ENCODE measurements at places on chromosomes 11 and 22.

DNA sequence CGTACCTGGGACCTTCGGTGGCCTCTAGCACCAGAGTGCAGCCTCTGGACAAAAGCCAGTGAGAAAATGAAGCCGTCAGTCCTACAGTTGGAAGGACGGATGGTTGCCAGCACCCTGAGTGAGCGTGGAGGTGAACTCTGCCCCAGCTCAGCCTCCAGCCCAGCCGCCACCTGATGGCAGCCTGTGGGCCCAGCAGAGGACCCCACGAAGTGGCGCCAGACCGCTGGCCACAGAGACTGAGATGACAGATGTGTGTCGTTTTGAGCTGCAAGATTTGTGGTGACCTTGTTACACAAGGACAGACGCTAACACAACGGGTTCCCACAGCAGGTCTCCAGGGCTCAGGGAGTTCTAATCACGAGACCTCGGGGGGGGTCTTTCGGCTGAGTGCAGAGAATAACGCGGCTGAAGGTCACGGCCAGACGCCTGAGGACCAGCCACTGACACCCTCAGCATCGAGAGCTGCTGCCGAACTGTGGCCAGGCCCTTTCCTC, 75.0 kb downstream of the BRD1 start:
- DNase-seq = no peak

- no peak for DNase-seq
Observed at GRCh38 chr11:117134431-117134830, 9.7 kb upstream of the PAFAH1B2 start.

- DNase-seq = no peak
Observed at GRCh38 chr11:45204761-45205160, 58.3 kb downstream of the PRDM11 start.

GRCh38 chr11:61367406-61367805, 5.2 kb downstream of the TMEM138 start:
- DNase-seq = no peak

- DNase-seq = no peak
Observed at GRCh38 chr11:41284354-41284753, 175.1 kb downstream of the LRRC4C start.

- DNase-seq = no peak
Observed at GRCh38 chr11:127023991-127024390, 23.4 kb upstream of the KIRREL3 start.

DNA sequence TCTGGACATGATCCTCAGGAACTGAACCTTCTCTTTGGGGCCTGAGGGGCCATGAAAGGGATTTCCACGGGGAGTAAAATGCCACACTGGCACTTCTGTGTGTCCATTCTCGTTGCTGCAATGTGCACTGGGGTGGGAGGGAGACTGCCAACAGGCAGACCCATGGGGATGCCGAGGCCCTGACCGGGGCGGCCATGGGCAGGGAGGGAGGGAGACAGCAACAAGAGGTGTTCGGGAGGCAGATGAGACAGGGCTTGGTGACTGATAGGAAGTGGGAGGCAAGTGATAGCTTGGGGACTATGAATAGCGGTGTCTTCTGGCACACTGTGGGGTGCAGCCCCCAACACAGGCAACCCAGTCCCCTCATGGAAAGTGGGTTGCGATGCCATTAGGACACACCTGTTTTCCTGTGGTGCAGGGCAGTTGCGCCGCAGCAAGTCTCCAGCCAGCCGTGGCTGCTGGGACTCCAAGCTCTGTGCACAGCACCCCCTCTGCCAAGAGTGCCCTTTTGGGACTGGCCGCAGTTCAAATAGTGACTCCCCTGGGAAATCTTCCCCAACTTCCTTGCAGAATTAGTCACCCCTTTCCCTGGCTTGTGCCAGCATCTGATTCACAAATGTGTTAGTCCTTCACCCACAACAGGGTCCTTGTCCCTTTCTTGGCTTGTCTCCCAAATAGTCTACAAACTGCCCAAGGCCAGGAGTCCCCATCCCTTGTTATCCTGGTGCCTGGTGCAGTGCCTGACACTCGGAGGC, 88.8 kb downstream of the CHST1 start:
- DNase-seq = no peak

GRCh38 chr11:65590240-65590738, 5.3 kb downstream of the KCNK7 start:
- no peak for DNase-seq

- no peak for DNase-seq
Observed at GRCh38 chr11:17280494-17281127, 4.1 kb downstream of the NUCB2 start.

DNA sequence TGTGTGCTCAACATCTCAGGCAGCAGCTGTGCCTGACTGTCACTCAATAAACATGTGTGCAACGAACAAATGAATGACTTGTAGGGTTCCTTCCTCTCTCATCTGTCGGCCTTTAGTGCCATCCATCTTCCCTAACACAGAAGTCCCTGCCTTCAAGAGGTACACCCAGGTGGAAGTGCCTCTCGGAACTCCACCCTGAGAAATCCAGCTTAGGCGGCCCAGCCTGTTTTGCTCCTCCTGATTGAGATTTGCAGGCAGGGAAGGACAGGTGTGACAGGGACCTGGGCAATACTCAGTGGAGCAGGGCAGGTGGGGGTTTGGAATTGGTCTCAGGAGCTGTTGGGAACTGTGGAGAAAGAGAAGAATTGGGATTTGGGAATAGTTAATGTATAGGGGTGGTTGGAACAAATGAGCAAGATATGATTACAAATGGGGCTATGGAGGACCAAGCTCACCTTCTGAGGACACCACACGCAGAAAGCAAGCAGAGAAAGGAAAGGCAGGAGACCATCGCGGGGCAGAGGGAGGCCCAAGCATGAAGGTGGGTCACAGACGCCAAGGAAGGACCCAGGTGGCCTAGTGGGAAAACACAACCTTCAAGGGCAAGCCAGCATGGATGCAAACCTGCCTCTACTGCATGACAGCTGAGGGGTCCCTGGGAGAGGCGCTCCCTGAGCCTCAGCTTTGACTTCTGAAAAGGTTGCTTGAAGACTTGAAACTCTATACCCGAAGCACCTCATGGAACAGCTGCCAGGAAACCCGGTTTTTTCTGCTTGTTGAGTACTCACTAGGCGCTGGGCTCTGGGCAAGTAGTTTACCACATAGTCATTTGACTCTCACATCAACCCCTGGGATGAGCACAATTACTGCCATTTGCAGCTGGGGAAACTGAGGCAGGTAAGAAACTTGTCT, 40.9 kb upstream of the ANO1 start:
- DNase-seq = no peak

GRCh38 chr22:43447380-43447779, 35.6 kb downstream of the MPPED1 start:
- no peak for DNase-seq

- no peak for DNase-seq
Observed at GRCh38 chr22:40423310-40423688, 52.9 kb downstream of the SGSM3 start.

GRCh38 chr22:22125579-22126468, 118.8 kb upstream of the VPREB1 start:
- no peak for DNase-seq

DNA sequence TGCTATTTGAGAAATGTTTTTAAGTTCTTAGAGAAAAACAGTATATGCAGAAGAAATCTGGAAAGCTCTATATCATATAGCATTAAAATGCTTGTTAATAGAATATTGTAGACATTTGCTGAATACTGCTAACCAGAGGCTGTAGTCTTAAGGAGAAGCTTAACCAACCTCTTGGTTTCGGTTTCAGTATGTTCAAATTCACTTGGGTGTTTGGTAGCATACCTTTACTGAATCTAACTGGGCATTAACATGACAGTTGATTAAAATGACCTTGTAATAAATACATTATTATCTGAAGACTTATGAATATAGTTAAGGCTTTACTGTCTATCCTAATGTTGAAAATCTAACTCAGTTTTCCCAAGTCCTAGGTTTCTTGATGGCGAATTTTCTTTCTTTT, 5.4 kb downstream of the PCF11 start:
- no peak for DNase-seq

Measured in keratinocyte (primary cell).